ENCODE measurements at places on chromosomes 1 and 21.

DNA sequence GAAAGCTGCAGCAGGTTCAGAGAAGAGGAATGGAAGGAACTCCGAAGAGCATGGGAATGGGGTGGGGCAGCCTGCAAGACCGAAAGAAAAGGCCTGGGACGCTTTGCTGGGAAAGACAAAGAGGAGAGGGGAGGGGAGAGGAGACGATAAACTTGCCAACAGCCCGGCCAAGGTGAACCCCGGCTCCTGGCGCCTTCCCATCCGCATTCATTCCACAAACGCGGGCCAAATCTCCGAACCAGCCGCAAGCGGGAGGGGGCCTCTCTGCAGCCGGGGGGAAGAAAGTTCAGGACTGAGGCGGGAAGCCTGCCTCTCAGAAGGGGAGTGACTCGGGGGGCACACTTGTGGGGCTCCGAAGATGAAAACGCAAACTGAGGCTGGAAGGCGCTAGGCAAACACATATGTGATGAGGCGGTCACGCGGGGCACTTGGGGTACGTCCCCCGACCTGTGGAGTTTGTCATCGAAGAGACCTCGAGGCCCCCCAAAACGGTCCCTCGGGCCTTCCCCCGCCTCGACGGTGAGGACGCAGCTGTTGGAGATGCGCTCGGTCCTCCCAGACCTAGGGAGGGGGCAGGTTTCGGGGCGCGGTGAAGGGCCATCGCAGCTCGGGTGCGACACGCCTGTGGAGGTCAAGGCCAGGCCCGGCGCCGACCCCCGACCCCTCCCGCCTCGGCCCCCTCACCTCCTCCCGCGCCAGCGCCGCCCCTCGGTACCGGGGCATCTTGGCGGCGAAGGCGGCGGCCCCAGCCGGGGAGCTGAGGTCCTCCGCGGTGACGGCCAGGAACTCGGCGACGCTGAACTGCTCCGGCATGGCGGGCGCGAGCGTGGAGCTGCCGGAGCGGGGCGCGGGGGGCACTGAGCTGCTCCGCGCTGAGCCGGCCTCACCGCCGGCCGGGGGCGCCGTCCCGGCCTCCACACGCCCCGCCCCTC is at the start of gene ASAP3:
ASAP3 (minus strand) TSS at position 859 of the 932 bp plus-strand sequence; CDS start at position 813, 46 bp downstream.
- DNase-seq: no peak

- no peak for DNase-seq
Measured at GRCh38 chr1:93839753-93840152, 39.3 kb downstream of the DNTTIP2 start.

- DNase-seq: no peak
Measured at GRCh38 chr1:156513185-156513584, 12.6 kb upstream of the MEF2D start.

DNA sequence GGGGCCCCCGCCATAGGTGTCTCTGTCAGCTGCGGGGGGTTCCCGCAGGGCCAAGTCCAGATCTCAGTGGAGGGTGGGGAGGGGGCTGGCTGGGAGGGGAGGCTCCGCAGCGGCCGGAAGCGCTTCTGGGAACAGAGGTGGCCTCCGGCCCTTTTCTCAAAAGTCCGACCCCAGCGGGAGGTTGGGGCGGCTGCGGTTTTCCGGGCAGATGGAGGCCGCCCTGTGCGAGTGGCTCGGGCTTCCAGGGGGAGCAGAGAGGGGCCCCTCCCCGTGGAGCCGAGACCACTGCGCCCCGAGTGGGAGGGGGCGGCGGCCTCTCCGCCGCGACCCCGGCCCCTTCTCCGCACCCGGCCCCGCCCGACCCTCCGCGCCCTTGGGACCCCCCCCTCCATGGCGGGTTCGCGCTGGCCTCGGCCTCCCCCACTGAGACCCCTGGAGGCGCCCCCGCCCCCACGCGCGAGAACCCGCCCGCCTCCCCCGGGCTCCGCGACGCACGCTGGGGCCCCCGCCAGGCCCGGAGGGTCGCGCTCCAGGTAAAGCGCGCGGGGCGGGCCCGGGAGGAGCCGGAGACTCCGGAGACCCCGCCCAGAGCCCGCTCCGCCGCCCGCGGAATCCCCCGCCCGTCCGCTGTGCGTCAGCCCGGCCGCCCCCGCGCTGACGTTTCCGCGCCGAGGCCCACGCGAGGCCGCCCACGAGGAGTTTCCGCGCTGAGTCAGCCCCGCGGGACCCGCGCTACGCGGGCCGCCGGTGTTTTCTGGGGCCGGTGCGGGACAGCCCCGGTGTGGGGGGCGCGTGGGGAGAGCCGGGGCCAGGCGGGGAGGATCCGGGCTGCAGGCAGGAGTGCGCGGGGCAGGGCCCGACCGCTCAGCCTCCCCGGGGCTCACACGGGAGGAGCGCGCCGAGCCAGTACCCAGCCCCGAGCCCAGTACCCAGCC is 5.2 kb downstream of the TNFRSF18 start:
- DNase-seq: no peak

DNA sequence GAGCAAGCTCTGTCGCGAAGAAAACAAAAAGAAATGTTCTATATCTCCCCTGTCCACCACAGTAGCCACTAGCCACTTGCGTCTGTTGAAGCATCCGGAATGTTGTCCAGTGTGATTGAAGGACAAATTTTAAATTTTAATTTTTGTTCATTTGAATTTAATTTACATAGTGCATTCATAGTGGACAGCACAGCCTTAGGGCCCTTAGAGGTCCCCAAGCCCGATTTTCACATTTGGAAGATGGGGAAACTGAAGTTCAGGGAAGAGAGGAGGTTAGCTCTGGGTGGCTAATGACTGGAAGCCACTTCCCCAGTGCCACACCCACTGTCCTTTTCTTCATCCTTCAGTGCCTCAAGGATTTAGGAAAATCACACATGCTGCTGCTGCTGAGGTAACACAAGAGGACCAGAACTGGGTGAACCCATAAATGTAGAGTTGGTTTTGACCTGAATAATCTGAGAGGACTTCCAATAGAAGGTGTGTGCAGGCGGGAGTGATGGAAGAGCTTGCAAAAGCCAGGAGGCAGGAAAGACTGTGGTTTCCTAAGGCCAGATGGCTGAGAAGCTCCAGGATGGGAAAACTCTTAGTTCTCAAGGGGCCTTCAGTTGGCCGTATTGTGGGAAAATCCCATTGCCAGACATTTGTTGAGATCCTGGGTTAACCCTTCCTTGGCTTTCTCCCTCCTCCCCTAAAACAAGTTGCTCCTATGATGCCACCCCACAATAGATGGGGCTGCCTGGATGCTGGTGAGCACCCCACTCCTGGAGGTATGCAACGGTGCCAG is 49.5 kb downstream of the TRIM11 start:
- no peak for DNase-seq

GRCh38 chr1:159005161-159005560 is 4.5 kb upstream of the IFI16 start:
- DNase-seq: no peak

DNA sequence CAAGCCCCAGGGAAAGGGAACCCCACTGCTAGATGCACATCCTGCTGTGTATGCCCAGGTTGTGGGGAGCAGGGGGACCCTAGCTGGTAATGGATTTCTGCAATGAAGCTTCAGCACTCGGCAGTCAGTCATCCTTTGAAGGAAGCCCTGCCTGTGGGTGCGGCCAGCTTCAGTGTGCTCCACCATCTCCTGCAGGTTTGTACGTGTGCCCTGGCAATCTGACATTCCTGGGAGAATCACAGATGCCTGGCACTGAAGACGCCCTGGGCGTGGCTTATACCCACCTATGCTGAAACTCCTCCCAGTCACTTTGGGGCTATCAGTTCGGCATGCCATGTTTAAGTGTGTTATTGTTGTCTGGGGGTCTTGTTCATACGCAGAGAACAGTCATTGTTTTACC is 6.8 kb downstream of the SPRR5 start:
- DNase-seq: no peak

- no peak for DNase-seq
Measured at GRCh38 chr1:51268634-51269033, 32.6 kb downstream of the RNF11 start.

DNA sequence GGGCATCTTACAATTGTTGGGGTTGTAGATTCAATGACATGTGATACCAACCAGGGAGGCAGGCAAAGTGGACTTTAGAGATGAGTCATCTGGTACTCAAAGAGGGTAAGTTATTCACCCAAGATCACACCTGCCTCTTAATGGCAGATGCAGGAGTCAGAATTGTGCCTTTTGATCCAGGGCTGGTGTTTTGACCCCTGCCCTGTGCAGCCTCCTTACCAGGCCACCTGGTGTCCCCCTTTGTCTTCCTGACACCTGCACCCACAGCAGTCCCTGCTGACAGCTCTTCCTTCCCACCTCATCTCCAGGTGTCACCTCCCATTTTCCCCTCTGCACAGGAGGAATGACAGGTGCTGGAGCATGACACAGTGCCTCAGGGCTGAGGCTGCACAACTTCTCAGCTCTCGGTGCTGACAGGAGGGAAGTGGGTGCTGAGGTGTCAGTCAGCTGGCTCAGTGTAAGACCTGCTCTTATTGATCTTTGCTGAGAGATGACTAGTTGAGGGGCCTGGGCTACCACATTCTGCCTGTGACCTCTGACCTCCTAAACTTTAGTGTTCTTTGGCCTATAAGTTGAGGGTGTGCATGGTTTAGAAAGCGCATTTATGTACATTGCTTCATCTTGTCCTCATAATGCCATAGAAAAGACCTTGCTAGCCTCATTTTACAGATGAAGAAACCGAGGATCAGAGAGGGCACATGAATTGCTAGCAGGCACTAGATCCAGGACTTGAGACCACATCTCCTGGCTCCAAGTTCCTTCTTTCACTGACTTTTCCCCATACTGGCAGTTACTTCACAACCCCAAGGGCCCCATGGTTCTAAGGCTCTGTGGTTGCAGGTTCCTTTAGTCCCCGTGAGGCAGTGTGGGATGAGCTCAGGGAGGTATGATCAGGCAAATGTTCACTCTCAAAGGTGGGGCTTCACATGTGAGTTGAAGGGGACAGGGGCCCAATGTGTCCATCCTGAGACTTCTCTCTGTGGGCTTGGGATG is 31.3 kb downstream of the CACNA1E start:
- DNase-seq: no peak

- no peak for DNase-seq
Measured at GRCh38 chr1:28104866-28105467, 16.6 kb upstream of the EYA3 start.

DNA sequence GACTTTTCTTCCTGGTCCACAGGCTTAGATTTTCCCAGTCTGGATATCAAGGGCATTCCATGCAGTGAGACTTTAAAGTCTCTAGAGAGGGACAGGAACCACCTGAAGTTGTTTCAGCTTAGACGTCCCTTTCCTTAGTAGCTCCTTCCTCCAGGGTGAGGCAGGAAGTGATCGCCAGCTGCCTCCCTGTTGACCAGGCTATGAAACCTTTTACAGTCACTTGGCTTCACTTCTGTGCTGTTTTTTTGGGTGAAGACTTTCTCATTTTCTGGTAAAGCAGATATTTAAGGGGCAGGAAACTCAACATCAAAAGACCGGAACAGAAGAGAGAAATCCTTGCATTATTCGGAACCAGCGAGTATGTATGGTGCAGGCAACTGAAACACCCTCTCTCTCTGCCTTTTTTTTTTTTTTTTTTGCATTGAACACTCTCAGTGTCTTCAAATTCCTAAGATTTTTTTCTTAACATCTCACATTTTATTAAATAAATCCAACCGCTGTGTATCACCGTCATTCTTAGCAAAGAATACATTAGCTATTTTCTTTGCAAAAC is 234.6 kb upstream of the IRF2BP2 start:
- no peak for DNase-seq

GRCh38 chr1:106780066-106780465 is 276.4 kb upstream of the PRMT6 start:
- DNase-seq: no peak

GRCh38 chr1:24418898-24419628 is 3.5 kb downstream of the NIPAL3 start:
- DNase-seq: no peak

DNA sequence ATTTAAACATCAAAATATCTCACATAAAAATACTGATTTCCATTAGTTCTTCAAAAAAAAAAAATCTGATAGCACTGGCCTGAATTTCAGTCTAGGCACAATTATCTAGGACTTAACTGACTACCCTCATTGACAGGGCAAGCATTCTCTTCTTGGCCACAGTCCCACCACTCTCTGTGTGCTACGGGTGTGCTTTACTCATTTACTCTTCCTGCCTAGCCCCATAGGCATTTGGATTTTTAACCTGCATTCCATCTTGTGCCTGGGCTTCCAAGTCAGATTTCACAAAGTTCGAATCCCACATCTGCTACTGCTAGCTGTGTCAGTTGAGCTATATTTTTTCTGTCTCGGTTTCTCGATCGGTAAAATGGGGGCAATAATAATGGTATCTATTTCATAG is 38.0 kb downstream of the PTPN14 start:
- no peak for DNase-seq

- no peak for DNase-seq
Measured at GRCh38 chr1:22303816-22304215, 147.8 kb upstream of the ZBTB40 start.

GRCh38 chr1:151718666-151719065 is 2.1 kb upstream of the CELF3 start:
- DNase-seq: no peak

- DNase-seq: no peak
Measured at GRCh38 chr1:178702146-178702545, 22.9 kb upstream of the RALGPS2 start.

DNA sequence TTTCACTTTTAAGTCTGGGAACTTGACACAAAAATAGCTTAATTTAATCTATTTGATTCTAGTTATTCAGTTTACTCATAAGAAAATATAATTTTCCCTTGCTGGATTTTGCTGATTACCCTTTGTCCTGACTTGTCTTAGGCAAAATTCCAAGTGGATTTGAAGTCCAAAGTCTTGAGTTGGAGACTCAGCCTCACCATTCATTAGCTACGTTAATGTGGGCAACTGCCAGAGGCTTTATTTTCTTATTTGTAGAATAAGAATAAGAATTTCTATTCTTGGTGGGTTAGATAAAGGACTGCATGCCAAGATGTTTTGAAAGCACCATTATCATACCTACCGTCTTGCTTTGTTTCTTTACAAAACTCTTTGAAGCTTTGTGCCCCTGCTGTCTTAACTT is 22.8 kb upstream of the PAPPA2 start:
- no peak for DNase-seq

GRCh38 chr1:5757187-5757805 is 234.9 kb downstream of the NPHP4 start:
- no peak for DNase-seq

GRCh38 chr1:61221642-61222041 is 139.3 kb downstream of the NFIA start:
- DNase-seq: no peak

GRCh38 chr1:156905651-156906050 is 12.1 kb downstream of the PEAR1 start:
- no peak for DNase-seq

DNA sequence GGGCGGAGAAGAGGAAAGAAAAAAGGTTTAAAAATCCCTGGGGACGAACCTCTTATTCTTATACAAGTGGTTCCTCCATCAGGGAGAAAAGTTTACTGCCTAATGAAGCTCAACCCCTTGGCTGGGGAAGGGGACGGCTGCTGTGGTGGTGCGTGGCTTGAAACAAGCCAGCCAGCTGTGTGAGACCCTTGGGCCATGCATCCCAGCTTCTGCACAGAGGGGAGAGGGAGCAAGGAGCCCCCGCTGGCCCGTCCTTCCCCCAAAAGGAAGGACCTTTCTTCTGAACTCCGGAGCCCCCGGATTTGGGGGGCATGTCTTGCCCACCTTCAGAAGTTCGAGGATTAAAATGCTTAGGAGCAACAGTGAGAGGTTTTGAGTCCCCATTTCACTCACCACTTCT is 67.3 kb downstream of the STUM start:
- DNase-seq: no peak

- DNase-seq: no peak
Measured at GRCh38 chr1:109089242-109090015, 1.1 kb upstream of the TMEM167B start.

- no peak for DNase-seq
Measured at GRCh38 chr1:11483581-11484320, 4.8 kb downstream of the DISP3 start.

Measured in SIG-M5 (cell line).